ENCODE measurements at places on chromosomes 7 and 10.
A peak's percentile ranks its signal among the peaks of the same experiment; 100 is the strongest.

DNA sequence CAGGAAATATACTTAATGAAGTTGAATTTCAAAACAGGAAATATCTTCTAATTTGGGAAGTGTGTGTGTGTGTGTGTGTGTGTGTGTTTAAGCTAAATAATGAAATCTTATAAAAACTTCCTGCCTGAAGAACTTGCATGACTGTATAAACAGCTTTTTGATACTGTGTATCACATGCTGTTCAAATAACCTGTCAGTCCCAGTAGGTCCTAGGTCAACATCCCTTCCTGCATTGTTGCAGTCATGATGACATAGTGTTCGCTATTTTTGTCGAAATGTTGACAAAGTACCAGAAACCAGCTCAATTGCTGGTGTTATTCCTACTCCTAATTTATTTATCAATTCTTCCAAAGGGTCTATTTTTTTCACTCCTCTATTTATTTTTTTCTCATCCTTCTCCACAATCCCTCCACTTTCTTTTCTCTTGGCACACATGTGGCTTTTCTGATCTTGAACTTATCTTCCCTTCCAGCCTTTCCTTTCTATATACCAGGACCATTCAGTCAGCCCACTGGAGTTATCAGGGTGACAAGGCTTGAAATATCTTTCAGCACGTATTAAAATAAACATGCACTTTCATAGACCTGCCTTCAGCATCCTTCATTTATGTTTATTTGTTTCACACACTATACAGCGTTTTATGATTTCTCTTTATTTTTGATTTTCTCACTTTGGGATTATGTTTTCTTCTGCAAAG, 115.8 kb downstream of the PLXDC2 start:
- DNase-seq: no peak

GRCh38 chr7:24059775-24060174, 224.2 kb upstream of the NPY start:
- DNase-seq: no peak

- DNase-seq: no peak
These were observed 43.0 kb downstream of the SUFU start for GRCh38 chr10:102546606-102547320.

GRCh38 chr7:92808635-92809034, 27.7 kb downstream of the CDK6 start:
- no peak for DNase-seq

- peak; percentile 32 for DNase-seq
These were observed 42.1 kb upstream of the RASGEF1A start for GRCh38 chr10:43308986-43309385.

DNA sequence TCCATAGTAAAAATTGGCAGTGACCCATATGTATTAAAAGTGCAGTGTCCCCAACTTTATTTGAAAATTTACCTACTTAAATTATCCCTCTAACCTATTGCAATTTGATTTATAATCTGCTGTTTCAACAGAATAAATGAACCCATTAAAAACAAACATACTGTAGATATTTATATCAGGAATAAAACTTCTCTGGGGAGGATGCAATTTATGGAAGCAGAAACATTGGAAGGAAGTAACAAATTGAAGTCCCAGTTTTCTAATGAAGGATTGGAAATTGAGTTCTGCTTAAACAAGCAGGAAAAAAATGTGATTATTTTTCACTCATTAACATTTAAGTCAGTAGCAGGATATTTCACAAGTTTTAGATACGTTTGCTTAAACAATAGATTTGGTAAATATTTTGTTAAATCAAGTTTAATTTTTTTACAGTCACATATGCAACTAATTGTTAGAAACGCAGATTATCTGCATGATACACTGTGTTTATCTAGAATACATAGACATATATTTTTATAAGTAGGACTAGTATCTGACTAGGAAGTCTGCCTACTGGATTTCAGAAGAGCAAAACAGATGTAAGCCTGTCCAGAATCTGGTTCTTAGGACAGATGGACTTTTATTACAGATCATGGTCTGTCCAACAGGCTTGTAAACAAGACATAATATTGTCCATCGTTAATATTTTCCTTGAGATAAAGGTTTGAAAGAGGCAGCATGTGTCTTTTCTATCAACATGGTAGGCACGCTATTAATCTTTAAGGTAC, 5.3 kb downstream of the AGMO start:
- no peak for DNase-seq

- DNase-seq: no peak
These were observed 81.2 kb downstream of the BMPR1A start for GRCh38 chr10:86837663-86838062.

- no peak for DNase-seq
These were observed 18.3 kb upstream of the RALA start for GRCh38 chr7:39605087-39605486.

DNA sequence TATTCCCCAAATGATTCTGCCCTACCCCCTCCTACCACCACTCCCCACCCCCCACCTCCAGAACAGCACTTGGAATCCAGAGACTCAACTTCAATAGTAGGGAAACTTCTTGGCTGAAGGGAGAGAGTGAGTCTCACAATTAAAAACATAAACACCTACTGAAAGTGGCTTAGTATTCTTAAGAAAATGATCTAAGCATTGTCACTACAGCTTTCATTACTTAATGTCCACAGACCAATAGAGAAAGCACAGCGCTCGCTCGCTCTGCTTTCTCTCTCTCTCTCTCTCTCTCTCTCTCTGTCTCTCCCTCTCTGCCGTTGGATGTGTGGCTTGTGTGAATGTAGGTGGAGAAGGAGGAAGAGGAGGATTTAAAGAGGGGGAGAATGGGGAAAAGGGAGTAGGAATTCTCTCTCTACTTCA, 1.5 kb upstream of the SEMA3A start:
- no peak for DNase-seq

- DNase-seq: no peak
These were observed 98.8 kb upstream of the COL1A2 start for GRCh38 chr7:94295850-94296249.

DNA sequence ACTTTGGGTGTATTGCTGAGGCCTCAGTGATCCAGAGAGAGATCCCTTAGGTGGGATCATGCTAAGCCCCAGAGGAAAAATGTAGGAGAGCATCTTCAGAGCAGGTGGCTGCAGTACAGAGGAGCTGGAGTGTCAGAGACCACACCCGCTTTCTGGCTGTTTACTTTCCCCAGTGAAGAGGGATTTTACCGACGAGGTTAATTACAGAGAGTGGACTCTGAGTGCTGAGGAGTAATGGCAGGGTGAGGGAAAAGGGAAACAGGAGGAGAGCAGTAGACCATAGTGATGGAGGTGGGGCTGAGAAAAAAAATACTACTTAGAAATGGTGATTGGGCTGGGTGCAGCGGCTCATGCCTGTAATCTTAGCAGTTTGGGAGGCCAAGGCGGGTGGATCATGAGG, 43.3 kb upstream of the HBP1 start:
- DNase-seq: no peak

DNA sequence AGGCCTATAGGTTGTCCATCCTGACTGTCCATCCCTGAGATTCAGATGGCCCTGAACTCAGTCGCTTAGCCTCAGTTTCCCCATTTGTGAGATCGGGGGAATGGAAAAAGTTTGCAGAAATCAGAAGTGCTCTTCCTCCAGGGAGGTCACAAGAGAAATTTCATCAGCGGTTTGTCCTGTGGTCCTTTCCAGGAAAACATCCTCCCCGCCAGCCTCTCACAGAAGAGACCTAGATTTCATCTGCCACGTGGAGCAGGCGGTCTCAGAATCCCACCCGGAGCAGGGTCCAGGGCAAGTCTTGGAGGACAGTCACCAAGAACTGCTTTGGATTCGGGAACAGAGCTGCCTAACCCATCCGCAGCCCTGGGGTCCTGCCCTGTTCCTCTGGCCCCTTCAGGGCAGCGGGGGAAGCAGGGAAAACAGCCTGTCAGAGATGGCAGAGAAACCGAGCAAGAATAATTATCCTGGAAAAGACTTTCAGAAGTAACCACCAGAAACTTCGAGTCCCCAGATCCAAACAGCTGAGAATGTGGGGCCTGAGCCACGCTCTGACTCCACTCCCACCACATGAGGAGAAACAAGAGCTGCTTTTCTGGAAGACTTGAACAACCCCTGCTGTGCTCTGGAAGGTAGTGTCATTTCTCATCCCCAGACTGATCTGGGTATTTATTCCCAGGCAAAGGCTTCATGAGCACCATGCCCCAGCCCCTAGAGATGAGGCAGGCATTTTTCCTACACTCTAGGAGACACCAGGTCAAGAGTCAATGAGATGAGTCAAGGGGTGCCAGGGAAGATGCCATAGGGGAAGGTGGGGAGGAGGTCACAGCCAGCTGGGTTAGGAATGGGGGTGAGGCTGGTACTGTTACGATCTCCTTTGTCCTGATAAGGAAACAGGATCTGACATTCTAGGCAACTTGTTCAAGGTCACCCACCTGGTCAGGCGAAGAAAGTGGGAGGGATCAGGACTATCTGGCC, 1.1 kb upstream of the TNS3 start:
- DNase-seq: no peak
